ENCODE measurements at places on chromosomes 3 and 15.

GRCh38 chr3:170815936-170816335 lies 54.1 kb downstream of the RPL22L1 start:
- no peak for DNase-seq

DNA sequence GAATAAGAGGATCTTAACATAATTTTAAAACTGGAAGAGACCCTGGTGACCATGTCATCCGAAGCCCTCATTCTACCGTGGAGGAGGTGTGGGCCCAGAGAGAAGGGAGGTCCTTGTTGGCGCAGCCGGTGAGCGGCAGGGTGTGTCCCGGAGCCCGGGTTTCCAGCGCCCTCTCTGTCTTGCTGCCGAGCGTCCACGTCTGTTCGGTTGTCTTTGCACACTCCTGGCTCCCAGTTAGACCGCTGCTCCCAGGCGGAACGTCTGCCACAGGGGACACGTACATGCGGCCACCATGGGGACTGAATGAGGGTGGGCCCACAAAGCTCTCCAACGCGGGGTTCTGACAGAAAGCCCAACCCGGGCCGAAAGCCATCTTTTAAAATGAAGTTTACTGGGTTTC lies 6.6 kb upstream of the MUC4 start:
- DNase-seq, result no peak

DNA sequence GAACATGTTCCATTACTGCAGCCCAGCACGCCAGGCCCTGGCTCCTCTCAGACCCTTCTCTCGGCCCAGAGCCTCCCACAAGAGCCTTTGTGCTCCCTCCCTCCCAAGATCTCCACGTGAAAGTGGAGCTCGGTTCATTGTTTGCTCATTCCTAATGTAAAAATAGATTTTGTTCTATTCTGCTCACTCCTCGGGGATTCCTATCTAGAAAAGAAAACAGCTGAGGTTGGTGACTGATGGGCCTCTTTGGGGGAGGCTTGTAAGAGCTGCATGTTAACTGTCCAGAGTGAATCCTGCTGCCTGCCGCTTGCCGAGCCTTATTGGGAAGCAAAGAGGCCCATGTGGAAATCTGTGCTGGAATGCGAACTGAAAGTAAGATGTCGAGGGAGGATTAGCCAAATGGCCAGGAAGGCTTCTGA lies 267.1 kb downstream of the LRTM1 start:
- no peak for DNase-seq

DNA sequence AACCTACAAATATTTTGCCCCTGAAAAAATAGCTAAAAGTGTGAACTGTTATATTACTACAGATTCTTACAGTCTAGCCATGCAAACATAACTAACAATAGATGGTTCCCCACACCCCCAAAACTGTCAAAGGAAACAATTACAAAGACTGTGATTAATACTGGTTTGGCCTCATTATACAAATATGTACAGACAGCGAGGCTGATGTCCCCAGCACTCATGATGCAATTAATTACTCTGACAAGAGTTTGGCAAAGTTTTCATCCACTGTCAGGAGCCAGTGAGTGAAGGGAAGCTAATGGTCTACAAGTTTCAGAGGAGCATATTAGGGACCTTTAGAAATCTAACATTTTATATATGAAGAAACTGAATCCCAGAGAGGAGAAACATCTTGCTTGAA lies 61.0 kb downstream of the HMG20A start:
- DNase-seq, result no peak

DNA sequence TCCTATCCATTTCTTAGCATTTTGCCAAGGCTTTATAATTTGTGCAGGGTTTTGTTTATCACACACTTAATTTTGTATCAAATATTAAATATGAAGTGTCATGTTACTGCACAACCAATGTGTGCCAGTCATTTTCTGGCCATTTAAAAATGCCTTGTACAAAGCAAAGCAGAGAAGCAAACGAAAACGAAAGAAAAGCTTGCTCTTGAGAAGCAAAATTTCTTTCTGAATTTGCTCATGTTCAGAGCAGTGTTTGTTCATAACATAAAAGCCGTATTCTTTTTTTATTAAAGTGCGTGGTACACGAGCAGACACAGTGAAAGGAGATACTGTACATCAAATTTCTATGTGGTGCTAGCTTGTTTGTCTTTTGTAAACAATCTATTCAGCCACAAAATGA lies 792.6 kb downstream of the NAALADL2 start:
- DNase-seq, result no peak

GRCh38 chr3:75321060-75321459 lies 343.1 kb upstream of the FRG2C start:
- no peak for DNase-seq

GRCh38 chr15:52139599-52140462 lies 27.3 kb upstream of the BCL2L10 start:
- DNase-seq, result peak; percentile 38

- DNase-seq, result no peak
Measured at GRCh38 chr3:161163297-161163696, 57.8 kb upstream of the NMD3 start.

DNA sequence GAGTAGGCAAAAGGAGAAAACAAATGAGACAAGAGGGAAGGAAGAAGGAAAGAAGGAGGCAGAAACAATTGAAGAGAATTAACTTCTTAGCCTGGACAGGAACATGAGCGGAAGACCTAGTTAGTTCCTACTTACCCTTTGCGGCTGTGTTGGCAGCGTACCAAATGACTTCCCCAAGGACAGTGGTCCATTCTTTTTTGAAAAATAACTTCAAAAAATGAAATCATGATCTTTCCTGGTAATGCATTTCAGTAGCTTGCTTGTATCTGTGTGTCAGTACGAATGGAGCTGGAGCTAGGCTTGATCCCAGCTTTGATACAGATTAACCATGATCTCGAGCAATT lies 41.5 kb upstream of the CFAP161 start:
- no peak for DNase-seq

DNA sequence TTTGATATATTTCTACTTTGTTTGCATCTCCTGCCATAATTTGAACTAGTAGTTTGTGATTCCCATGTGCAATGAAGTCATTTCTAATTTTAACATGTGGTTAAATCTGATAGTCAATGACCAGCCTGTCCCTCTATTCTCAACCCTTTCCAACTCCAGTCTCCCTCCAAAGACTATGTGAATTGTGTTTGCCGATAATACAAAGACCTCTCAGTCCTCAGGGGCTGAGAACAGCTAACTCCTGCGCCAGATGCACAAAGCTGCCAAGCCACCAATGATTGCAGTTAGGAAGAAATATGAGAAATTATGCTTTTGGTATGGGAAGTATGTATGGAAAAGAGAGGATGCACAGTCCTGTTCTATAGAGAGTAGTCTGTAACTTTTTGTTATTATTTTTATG lies 54.0 kb downstream of the KCNH8 start:
- DNase-seq, result no peak

DNA sequence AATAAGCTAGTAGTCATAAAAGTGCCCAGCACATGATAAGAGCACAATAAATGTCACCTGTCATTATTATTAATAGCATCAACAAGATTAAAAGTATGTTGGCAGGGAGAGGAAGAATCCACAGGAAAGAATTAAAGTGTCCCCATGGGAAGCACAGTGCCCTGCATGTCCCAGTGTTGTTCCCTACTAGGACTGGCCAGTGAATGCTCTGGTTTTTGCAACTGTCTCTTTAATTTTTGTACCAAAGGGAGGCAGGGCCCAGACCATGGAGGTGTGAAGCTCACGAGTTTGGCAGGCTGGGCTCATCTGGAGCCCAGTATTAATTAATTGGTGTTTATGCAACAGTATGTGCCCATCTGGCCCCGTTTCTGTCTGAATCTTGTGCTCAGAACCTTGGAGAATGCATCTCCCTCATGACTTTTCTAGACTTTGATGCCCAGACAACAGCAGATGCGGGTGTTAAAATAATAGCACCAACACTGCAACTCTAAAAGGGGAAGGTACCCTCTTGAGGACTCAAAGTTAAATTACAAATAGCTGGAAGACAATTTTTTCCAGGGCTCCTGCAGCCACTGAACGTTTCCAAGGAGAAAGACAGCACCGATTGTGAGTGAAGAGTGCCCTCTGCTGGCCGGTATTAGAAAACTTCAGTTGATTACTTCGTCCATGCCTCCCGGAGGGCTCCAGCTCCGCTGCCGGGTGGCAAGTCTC lies 71.9 kb upstream of the SPATA12 start:
- no peak for DNase-seq

DNA sequence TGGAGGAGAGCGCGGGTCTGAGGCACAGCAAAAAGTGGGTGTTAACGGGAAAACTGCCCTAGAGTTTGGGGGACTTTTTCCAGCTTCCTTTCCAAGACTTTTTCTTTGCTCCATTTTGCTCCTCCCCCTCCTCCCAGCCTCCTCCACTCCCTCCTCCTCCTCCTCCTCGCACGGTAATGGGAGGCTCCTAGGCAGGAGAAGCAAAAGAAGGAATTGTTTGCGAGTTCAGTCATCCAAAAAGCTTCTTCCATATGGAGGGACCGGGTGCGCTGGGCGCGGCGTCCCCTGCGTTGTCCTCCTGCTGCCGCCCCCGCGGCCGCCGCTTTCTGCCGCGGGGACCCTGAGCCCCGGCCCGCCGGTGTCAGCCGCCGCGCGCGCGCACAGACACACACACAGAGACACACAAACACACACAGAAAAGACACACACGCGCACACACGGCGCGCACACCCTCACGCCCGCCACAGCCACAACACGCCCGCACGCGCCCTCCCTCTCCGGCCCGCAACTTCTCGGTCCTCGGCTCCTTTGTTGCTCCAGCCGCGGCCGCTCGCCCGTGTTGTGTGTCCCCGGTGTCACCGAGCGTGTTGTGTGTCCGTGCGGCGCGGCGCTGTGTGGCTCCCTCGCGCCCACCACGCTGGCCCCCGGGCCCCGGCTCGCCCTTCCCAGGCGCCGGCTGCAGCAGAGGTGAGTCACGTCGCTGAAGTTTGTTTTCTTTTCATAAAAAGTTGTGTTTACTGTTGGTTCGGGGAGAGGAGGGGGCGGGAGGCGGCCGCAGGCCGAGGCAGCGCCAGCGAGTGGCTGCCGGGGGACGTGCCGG lies at the start of gene BOC:
TSS of gene BOC (plus strand) at position 228 of the 820 bp plus-strand sequence. CDS start 38,246 bp downstream, outside the sequence.
- DNase-seq, result no peak

- DNase-seq, result no peak
Measured at GRCh38 chr3:192079098-192079497, 618.1 kb downstream of the PYDC2 start.

DNA sequence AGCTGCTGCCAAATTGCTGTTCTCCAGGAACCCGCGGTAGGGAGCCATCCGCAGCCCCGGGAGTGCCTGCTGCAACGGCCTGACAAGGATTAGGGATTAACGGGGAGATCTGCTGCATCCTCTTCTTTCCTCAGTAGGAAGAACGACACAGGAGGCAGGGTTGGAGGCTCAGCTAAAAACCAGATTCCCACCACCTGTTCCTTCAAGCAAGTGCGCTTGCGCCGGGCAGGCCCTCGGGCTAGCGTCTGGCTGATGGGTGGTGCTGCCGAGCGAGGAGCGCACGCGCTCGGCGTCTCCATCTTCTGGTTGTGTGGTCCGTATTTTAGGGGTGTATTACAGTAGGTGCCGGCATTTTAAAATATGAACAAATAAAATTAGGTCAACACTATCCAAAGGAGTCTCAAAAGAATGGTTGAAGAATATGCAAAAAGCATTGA lies 25.4 kb upstream of the SLC25A26 start:
- DNase-seq, result no peak

DNA sequence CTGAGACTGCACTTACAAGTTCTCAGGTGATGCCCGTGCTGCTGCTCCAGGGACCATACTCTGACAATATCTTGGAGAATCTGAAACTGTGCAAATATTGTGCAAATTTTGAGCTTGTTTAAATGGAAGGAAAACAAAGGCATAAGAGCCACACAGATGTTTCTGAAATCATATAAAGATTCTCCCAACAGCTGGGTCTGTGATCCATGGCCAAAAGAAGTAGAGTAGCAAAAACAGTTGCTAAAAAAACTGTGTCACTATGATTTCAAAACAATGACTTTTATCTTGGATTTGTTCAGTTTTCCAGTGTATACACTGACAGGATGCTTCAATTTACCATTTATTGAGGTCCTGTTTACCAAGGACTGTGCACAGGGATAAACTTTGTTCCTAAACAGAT lies 25.3 kb downstream of the NPTN start:
- DNase-seq, result no peak

DNA sequence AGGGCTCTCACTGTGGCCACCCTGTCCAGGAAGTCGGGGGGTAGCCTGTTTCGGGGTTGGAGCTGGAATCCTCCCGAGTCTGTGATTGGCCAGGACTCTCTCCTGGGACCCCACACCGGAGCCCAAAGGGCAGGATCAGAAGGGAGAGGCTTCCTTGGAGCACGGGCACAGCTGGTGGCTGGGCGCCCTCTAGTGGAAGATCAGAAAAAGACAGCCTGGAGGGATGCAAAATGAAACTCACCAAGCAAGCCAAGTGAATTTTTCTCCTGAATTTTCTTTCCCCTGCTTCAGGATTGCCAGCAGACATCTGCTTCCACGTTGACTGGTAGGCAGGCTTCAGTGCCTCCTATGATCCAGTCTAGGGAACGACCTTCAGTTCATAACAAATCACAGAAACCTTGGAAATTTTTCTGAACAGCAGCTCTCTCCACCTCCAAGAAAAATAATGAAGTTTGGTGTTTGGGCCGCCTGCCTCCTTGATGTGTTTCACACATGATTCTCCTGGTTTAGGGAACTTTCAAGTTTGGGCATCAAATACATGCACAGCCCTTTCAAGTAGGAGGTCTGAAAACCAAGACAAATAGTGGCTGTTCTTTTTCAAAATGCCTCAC lies 224.6 kb downstream of the VPS13C start:
- DNase-seq, result no peak

- no peak for DNase-seq
Measured at GRCh38 chr3:64229903-64230302, 4.6 kb upstream of the PRICKLE2 start.

GRCh38 chr3:158384019-158384418 lies 187.0 kb upstream of the MLF1 start:
- no peak for DNase-seq

DNA sequence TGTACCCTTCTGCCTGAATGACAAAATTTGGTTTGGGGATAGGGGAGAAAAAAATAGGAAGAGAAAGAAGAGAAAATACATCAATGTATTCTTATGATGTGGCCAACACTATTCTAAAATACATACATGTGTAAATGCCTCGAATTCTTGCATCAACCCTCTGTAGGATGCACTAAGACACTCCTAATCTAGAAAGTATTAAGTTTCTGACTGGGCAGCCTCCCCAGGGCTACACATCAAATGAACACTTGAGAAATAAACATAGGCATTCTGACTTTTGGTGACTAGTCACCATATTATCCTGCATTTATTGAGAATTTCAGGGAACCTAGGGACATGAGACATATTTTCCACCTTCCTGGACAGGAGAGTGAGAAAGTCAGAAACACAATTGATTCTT lies 109.2 kb downstream of the CPNE4 start:
- no peak for DNase-seq

GRCh38 chr15:92288755-92289154 lies 104.9 kb upstream of the ST8SIA2 start:
- DNase-seq, result no peak

DNA sequence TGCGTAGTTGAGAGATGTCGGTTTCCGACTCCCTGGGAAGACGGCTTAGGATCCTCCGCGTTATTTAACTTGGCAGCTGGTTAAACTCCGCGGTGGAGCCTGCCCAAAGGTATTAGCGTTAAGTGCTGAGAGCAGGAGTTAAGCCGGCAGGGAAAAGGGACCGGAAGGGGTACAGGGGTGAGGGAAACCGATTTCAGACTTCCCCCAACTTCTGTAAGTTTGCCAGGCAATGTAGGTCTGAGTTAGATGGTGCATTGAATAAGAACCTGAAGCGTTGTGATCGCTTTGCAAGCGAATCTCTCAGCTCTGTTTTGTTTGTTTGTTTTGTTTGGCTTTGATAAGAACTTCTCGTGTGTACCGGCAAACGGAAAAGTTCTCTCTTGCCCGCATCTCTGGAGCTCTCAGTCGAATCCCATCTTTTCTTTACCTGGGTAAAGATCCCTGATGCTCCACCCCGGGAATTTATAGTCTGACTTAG lies 6.0 kb upstream of the FEZF2 start:
- no peak for DNase-seq

- no peak for DNase-seq
Measured at GRCh38 chr3:183082355-183082915, 16.9 kb downstream of the MCCC1 start.
